ENCODE measurements at places on chromosomes 7 and 10.

DNA sequence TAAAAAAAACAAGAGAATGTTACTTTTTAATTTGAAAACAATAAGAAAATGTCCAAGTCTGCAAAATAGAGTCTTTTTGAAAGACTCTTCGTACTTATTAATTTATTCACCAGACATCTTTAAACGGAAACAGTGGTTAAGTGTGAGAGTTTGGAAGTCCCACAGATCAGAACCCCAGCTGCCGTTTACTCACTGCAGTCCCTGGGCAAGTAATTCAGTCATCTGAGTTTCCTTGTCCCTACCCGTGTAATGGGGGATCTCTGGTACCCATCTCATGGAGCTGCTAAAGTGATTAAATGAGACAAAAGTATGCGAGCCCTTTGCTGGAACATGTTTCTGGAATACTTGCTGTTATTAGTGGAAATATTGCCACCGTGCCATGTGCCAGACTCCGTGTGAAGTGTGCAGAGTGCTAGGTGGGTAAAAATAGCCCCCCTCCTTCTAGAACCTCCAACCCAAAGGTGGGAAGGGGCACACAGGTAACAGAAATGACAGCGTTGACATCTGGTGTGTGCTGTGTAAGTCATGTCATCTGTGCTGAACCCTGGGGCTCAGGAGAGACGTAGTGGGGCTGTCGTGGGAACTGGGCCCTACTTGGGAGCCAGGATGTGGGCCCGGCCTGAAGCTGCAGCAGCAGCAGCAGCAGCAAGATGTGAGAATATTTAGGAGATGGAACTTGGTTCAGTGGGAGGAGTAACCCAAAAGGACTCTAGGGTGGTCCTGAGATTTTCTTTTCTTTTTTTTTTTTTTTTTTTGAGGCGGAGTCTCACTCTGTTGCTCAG, 140.5 kb downstream of the CUX1 start:
- DNase-seq, result no peak

- no peak for DNase-seq
Measured at GRCh38 chr10:37301271-37301670, 175.9 kb downstream of the ANKRD30A start.

DNA sequence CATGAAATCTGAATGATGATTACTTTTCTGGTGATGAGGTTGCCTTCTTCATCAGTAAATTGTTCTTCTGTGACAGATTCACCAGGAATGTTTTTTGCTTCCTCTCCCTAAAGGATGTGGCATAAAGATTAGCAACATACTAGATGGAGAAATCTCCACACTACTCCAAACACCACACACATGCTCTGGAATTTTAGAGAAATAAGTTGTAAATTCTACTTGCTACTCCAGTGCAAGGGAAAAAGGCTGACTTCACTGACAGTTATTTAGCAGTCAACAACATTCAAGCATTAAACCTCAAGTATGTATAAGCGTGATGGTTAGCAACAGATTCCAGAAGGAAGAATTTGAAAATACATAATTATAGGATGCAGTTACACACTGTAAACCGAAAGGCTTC, 137.9 kb upstream of the CCDC6 start:
- DNase-seq, result no peak

- no peak for DNase-seq
Measured at GRCh38 chr7:46000513-46000912, 79.4 kb upstream of the IGFBP3 start.

- DNase-seq, result no peak
Measured at GRCh38 chr7:159117366-159118196, 27.1 kb downstream of the VIPR2 start.

- no peak for DNase-seq
Measured at GRCh38 chr7:74306730-74307469, 17.7 kb downstream of the CLIP2 start.

DNA sequence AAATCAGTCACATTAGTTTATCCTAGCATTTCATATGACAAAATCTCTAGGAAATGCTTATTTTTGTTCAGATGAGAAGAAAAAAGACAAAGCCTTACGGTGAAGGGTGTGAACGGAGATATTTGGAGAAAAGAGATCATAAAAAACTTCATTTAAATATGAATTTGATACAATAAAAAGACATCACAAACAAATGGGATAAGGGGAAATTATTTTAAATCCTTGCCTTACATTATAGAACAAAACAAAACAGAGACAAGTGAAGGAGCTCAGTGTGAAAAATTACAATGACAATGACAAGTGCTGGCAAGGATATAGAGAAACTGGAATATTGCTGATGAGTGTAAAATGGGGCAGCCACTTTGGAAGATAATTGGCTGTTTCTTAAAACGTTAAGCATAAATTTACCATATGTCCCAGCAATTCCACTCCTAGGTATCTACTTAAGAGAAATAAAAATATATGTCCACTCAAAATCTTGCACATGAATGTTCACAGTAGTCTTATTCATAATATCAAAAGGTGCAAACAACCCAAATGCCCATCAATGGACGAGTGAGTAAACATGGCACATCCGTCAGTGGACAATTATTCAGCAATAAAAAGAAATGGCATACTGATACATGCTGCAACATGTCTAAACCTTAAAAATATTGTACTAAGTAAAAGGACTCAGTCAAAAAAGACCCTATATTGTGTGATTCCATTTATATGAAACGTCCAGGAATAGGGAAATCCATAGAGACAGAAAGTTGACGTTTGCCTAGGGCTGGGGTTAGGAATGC, 66.1 kb upstream of the RAPGEF5 start:
- DNase-seq, result no peak

DNA sequence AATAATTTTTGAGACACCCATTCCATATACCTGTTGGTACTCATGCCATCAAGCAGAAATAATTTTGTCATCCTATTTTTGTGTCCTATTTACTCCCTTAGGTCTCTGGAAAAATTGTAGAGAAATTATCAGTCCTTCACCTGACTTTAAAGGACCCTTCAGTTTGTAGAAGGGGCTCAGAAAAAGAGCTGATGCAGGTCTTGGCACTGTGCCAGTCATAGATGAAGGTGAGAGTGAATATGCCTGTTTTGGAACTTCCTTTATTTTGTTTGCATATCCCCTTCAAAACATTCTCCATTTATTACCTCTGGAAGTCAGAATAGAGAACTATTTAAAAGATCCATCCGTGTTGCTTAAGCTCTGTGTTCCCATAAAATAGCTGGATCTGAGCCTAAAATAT, 321.0 kb upstream of the TPK1 start:
- no peak for DNase-seq

- no peak for DNase-seq
Measured at GRCh38 chr7:7751243-7752092, 33.1 kb upstream of the RPA3 start.

GRCh38 chr7:91198371-91198770, 65.9 kb upstream of the FZD1 start:
- DNase-seq, result no peak

DNA sequence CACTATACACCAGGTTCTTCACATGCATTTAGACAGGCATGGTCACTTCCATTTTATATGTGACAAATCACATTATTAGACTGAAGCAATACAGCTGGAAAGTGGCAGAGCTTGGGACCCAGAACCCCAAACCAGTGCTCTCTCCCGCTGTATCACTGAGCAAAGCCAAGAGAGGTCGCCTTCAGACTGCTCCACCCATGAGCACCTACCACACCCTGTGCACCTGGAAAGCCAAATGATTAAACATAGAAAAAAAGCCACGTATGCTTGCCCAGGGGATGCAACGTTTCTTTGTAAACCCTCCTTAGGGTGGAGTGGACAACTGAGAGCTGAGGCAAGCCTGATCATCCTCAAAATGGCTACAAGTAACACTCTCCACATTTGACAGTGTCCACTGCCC, 72.5 kb downstream of the CCDC6 start:
- DNase-seq, result no peak

GRCh38 chr10:10798864-10799192, 218.8 kb upstream of the CELF2 start:
- no peak for DNase-seq

DNA sequence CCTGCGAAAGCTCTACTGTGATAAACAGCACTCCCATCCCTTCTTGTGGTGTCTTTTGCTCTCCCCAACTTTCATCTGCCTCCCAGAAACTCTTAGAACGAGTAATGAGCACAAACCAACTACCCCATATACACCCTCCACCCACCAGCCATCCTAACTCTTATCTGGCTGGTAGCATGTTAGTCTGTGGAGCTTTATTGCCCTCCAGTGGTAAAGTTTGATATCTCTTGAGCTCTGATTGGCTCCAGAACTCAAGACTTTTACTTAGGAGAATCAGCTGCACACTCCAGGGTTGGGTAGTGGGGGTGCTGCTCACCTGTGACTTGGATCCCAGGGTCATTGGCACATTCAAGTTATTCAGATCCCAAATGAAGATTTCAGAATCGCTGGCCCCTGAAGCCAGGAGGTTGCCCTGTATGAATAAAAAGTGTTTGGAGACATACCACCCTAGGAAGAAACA, 10.9 kb downstream of the SEC31B start:
- DNase-seq, result no peak

GRCh38 chr10:46266306-46266985, 20.4 kb upstream of the ANTXRL start:
- DNase-seq, result no peak

DNA sequence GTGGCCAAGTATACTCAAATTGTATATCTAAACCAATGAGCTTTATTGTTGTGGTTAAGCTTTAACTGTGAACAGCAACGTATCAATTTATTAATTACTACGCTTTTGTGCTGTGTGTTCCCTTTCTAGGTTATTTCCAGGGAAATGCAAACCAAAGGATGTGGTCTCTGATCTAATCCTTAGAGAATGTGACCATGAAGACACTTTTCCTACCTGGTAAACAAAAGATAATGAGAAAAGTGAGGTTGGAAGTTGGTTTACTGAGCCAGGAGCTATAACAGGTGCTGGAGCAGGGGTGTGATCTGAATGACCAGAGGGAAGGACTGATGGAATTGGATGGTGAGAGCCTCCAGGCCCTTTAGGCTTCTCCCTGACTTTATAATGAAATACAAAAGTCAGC, 25.4 kb upstream of the CALU start:
- no peak for DNase-seq

- DNase-seq, result no peak
Measured at GRCh38 chr7:148664324-148664723, 34.4 kb upstream of the CUL1 start.

GRCh38 chr10:73863039-73863817, 11.1 kb downstream of the CAMK2G start:
- no peak for DNase-seq

GRCh38 chr7:39645482-39646407, 22.4 kb downstream of the RALA start:
- DNase-seq, result no peak

Measured in GDM1 (cell line).